Neural progenitor cell (in vitro differentiated cells): ENCODE measurements at places on chromosomes 3 and 15.
A peak's percentile ranks its signal among the peaks of the same experiment; 100 is the strongest.

- DNase-seq = no peak
These were observed 1.1 kb downstream of the SSR3 start for GRCh38 chr3:156553705-156554356.

- no peak for DNase-seq
These were observed 18.9 kb downstream of the PEX5L start for GRCh38 chr3:180017846-180018245.

GRCh38 chr15:77676569-77677375, 44.1 kb upstream of the LINGO1 start:
- DNase-seq = peak; percentile 41

DNA sequence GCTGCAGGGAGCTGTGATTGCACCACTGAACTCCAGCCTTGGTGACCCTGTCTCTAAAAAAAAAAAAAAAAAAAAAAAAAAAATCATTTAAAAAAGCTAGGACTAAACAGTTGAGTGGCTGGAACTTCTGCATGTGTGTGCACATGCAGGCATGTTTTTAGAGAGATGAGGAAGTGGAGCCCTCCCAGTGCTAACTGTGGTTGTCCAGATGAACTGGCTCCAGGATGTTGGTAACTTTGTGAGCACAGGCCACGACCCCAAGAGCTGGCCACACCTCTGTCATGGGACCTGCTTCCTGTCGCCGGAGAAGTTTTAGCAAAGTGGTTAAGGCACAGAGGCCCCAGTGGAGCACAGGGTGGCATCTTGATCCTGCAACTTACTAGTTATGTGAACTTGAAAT, 27.0 kb downstream of the CHCHD6 start:
- no peak for DNase-seq

DNA sequence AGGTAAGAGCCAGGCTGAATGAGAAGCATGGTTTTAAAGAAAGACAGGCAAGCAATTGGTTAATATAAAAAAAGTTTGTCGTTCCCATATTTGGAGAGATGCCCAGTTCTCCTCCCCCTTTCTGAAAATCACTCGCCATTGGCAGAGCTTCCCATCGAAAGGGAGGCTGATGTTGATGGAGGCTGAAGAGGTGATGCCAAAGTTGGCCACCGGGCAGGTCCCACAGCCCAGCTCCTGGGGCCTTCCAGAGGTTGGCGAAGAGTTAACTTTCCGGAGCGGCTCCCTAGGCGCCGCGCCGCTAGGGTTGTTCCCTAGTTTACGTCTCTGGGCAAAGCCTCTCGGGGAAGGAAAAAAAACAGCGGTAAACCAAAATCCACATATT, 793 bp downstream of the PCOLCE2 start:
- DNase-seq = no peak

DNA sequence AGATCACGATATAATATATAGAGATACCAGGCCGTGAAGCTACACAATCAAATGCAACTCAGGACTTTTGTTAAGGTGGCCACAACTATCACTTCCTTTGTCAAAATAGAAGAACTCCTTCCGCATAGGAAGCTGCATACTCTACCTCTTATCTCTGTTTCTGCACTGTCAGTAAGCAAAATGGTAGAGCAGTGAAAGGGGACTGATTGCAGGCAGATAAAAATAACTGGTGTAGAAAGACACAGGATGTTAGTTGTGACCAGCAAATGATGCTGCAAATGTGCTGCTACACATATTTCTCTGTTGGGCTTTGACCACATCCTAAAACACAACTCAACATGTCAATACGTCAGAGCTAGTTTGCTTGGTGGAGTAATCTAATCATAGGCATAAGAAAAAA, 16.3 kb upstream of the TRAT1 start:
- no peak for DNase-seq

GRCh38 chr3:101039285-101039684, 46.1 kb upstream of the ABI3BP start:
- no peak for DNase-seq
